ENCODE measurements at places on chromosomes 2 and 18.

DNA sequence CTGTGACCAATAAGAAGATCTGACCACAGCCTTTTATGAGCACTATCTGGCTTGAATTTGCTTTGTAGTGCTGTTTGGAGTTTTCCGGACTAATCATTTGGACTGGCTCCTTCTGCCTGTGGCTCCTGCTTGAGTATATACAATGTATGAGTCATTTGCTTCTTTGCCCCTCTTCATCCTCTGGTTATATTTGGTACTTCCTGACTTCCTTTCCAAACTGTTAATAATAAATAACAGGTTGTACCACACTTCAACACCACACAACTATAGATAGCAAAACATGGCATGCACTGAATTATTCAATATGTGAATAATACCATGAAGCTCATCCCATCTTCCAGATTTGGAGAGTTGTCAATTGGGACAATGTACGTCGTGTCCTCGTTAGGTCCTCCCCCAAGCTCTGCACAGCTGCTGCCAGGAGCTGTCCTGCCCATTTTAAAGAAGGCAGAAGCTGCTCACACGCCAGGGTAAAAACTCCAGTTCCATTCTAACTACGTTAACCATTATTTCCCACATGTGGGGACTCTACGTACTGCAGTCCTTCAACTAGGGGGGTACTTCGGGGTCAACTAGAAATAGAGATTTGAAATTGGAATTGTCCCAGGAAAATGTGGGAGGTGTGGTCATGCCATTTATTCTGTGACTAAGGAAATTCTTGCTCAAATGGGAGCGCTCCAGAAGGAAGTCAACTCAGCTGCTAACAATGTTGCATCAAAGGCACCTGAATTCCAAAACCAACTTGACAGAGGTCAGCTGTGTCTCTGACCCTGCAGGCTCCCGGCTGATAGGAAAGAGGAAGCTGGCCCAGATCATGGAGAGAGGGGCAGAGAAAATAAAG is 38.1 kb downstream of the ST8SIA5 start:
- DNase-seq: no peak

- no peak for DNase-seq
Measured at GRCh38 chr2:175903384-175903936, 98.6 kb downstream of the LNPK start.

DNA sequence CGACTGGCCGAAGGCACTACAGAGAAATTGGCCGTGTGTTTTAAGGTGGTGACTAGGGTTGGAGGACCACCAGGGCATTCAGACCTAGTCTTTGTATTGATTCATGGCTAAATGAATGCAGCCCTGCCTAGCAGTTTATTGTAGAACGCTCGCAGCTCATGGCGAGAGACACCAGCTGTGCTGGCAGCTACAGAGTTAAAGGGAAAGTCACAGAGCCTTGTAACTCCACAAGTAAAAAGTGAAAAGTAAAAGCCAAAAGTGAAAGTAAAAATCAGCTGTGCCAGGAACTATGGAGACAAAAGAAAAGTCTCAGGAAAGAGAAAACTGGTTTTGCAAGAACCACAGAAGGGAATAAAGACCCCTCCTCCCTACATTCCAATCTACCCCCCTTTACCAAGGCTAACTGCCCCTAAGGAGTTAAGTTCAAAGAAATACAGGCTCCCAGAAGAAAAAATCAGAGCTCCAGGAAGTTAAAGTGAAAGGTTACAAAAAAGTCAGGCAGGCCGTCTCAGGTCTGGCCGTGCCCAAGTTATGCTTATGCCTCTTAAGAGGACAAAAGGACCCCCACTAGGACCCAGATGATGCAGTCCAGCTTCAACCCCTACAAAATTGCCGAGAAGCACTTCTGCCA is 46.4 kb upstream of the SELENOI start:
- no peak for DNase-seq

GRCh38 chr2:32918774-32919173 is 28.0 kb upstream of the LTBP1 start:
- DNase-seq: no peak

DNA sequence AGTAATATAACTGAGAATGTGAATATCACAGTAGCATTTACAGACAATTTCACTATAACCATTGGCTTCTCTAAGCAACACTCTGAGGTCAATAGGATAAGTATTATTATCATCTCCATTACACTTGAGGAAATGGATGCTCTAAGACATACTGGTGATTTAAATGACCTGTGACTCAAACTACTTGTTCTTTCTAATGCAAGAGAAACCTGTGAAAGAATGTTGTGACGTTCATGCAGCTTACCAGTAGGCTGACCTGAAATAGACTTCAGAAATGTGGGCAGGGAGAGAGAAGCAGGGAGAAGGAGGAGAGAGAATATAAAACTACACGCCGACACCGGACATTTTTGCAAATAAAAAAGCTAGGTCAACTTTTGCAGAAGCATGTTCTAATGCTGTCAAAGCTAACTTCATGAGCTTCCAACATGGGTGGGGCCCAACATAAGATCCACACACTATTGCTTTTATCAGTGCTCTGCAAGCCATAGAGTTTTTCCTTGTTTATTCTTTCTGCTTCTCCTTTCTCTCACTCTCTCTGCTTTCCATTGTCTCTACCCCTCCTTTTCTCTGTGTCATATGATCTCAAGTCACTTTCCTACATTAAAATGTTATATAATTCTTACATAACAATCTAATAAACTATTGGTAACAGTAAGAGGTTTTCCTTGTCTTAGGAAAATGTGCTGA is 217.6 kb upstream of the FN1 start:
- no peak for DNase-seq

DNA sequence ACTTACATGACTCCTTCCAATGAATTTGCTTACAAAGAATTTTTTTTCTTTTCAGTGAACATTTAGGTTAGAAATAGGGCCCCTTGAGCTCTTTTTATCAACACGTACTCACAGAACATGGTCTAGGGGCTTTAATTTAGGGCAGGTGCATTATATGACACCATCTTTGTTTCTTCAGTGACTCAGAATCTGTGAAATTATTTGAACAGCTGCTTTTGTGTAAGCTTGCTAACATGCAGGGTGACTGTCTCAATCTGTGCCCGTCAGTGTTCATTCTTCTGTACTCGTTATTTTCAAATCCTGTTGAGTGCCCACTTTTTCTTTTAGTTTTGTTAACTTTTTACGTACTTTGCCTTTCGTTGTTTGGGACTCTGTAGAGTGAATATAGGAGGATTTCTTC is 52.8 kb upstream of the CABYR start:
- no peak for DNase-seq

DNA sequence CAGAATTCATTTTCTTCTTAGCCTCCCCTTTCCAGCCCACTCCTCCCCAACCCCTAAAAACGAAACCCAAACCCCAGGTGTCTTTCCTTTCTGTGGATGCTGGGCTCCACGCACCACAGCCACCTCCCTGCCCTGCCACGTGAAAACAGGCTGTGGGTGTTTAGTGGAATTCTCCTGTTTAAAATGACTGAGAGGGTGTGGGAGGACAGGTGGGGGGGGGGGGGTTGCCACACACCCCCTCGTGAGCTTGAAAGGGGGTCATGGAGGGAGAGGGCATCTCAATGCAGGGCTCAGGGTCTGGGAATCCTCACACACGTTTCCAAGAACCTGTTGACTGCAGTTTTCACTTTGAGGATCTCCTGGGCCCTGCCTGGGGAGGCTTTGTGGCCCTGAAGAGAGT is 110.3 kb downstream of the FAM210A start:
- DNase-seq: no peak

DNA sequence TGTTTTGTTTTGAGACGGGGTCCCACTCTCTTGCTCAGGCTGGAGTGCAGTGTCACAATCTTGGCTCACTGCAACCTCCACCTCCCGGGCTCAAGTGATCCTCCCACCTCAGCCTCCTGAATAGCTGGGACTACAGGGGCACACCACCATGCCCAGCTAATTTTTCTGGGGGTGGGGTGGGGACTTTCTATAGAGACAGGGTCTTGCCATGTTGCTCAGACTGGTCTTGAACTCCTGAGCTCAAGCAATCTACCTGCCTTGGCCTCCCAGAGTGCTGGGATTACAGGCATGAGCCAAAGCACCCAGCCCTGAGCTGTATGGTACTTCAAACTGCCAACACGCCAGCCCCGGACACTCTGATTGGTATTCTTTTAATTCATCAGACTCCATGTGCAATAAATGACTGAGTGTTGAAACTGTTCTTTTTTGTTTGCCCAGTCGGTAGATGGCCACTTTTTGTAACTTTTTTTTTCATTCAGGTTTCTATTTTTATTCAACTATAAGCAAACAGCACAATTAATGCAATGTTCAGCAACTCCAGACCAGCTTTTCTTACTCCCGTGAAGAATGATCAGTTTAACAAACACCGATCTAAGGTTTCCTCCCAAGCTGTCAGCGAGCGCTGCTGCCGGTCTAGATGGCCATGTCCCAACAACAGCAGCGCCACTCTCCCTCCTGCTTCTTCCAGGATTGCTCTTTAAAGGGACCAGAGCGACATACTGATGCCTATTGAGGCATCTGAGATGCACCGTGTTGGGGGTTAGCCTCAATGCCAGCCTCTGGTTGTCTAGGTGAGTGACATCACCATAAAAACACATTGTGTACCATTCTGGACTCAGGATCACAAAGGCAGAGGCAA is 12.5 kb upstream of the TGOLN2 start:
- DNase-seq: no peak

DNA sequence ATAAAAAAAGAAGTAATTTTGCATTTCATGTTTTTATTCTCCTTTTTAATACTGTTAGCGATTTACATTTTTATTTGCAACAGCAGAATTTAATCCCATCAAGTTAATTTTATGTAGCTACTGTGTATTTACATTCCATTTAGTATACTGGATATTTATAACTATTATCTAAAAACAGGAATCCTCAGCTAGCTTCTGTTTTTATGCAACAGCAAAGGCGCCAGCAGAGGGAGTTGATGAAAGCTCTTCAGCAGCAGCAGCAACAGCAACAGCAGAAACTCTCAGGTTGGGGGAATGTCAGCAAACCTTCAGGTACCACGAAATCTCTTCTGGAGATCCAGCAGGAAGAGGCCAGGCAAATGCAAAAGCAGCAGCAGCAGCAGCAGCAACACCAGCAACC is 26.2 kb upstream of the SNORC start:
- DNase-seq: no peak

DNA sequence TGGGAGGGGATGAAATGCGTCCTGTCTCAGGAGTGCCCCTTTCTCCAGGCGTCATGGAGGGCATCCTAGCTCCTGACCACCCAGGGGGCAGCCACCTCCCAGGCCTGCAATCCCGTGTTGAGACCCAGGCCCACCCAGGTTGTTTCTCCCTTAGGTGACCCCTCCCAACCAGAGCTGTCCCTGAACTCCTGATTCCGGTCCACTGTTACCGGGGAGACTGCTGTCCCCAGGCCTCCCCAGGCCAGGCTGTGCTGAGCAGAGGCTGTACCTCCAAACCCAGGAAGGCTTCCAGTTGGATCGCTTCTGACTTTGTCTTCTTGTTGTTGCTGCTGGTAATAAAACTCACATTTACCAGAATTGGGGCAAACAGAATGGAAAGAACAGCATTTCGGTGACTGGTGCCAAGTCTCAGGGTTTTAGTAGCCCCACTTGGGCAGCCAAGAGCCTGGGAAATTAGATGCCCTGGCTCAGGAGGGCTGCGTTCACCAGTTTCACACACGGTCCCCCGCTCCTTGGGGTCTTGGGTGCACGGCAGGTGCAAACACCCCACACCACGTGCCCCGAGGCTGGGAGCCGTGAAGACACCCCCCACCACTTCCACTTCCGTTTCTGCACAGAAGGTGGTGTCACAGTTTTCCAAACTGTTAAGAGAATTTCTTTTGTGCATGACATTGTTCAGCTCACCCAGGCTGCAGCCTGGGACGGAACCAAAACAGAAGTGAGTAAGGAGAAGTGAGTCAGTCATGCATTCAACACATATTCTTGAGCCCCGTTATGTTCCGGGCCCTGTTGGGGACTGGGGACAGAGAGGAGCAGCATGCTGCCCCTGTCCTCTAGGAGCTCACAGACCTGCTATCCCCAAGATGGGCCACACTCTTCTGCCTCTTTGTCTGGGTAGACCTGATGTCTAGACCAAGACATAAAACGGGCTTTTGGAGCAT is 29.4 kb downstream of the ITM2C start:
- DNase-seq: no peak
